Stomach (tissue), 19 donors: ENCODE measurements at places on chromosomes 4 and X. TPM values are rescaled to one million over a fixed set of nuclear protein-coding genes. Genes with fewer than 3 reads are reported as not detected.

GRCh38 chr4:38759113-38759789, 23.5 kb downstream of the TLR10 start:
- DNase-seq, result peak; percentile 52

Gene IQSEC2
- total RNA-seq, result 20.0 TPM

Gene FRYL
- total RNA-seq, result 105 TPM

DNA sequence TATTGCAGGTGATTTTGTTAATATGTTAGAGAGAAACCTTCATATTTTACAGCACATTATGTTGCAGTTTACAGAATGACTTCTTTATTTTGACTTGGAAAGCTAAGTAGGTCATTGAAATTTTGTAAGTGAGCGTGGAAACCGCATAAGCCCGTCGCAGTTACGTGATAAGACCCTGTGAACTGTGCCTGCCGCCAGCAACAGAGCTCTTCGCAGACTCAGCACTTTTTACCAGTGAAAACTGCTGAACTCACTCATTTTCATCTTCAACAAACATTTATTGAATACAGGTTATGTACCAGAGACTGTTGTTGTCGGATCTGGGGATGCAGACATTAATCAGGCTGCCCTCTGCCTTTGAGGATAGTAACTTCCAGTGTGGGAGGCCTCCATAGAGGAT, 355.7 kb downstream of the HS3ST1 start:
- DNase-seq, result no peak

Gene CXXC4
- 18.5 TPM for total RNA-seq

GRCh38 chr4:177290780-177291179, 18.9 kb upstream of the NEIL3 start:
- no peak for DNase-seq
